ENCODE measurements at places on chromosomes 12 and 14.

- no peak for DNase-seq
Observed at GRCh38 chr12:89212339-89212771, 139.9 kb downstream of the DUSP6 start.

DNA sequence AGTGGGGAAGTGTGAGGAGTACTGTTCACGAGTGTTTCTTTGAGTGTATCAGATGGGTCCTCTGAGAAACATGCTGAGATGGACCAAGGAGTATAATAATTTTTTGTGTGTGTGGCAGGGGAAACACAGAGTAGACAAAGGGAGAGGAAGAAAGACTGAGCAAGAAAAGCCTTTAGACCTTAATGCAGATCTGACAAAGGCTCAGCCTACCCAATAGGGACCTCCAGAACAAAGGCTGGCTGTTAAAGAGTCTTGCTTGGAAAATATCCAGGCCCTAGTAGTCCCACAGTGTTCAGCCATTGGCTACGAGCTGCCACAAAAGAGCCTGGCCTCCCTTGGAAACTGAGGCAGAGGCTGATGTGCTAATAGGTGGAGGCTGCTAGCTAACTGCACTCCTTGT is 13.5 kb downstream of the COQ5 start:
- DNase-seq = no peak

DNA sequence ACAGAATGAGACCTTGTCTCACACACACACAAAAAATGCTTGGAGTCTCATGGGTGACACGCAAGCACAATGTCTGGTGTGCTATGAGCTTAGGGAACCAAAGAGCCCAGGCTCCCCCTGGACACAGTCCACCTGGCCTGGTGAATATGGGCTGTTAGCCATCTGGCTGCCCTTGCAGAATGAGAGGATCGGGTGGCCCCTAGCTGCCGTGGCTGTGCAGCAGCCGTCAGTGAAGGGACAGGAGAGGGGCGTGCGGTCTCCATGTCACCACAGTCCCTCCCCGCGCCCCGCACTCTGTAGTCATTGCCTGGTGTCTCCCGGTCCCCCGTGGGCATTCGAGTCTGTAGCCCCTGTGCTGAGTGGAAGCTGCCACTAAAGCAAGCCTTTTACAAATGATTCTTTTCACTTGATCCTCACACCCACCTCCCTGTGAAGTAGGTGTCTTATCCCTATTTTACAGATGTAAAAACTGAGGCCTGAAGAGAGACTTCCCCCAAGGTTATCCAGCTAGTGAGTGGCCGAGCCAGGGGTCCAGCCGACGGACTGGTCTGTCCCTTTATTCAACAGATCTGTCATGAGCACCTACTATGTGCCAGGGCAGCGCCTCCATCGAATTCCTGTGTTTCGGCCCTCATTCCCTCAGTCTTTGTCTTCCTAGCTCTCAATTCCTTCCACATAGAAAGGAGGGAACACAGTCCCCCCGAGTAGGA is 18.8 kb downstream of the MVK start:
- no peak for DNase-seq

DNA sequence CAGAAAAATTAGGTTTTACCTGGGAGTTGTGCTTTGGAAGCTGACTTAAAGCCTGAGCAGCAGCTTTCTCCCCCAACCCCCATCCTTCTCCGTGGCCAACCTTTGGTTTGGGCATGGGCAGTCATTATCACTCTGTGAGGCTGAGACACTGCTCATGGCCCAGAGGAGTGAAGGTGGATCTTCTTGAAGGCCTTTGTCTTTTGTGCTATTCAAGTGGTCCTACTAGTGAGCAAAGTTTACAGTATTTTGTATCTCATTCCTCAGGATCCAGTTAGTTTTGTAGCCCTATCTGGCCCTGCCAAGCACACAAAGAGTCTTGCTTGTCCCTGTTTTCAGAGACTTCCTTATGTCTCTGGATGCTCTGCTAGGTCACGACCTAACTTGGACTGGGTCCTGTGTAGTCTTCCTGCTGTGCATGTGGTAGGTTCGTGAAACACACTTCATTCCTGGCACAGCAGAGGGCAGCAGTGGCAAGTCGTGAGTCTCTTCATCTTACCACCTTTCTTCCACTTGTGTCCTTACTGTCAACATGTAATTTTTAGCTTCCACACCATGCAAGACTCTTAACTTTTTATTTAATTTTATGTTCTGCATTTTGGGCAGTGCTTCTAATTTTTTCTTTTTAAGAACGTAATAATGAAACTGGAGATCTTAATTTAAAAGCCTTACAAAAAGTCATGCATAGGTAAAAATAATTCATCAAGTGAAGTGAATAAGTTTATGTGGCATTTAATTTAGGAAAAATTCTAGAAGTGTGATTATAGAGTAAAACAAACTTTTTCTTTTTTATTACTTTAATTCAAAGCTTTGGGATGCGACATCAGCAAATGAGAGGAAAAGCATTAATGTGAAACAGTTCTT is 53.7 kb downstream of the APAF1 start:
- peak; percentile 34 for DNase-seq

GRCh38 chr12:1720494-1720893 is 29.6 kb downstream of the ADIPOR2 start:
- no peak for DNase-seq

GRCh38 chr14:97707603-97708002 is 910.4 kb downstream of the VRK1 start:
- DNase-seq = no peak

- peak; percentile 63 for DNase-seq
Observed at GRCh38 chr14:72948481-72949138, 22.3 kb downstream of the DCAF4 start.

DNA sequence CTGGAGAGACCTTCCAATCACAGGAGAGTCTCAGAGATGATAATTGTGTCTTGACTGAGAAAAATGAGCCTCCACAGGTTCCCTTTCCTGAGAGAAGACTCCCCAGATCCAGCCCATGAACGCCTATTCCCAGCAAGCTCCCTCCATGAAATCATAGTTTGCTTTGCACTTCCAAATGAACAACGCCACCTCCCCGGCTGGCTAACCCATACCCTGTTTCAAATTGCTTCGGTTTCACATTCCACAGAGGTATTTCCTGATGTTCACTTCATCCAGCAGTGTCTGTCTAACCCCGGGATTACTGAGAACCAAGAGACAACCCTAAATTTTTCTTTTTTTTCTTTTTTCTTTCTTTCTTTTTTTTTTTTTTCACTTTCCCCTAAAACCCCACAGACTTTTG is 124.1 kb upstream of the RFLNA start:
- DNase-seq = no peak

GRCh38 chr14:65709576-65709975 is 297.0 kb downstream of the FUT8 start:
- DNase-seq = no peak

DNA sequence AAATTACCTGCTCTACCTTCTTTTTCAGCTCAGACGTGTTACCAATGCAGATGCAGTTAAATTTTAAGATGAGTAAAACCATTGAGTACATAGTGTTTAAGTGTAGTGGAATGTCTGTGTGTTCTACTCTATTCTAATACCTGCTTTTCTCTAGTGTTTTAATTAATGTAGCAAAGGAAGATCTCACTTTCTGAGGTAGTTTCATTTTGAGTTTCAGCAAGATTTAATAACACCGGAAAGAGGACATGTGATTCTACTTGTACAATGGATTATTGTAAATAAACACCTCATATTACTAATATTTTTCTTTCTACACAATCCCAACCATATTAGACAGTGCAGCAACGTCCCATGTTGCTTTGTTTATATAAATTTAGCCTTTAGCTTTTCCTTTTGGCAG is 315.4 kb downstream of the RAD51B start:
- DNase-seq = no peak

DNA sequence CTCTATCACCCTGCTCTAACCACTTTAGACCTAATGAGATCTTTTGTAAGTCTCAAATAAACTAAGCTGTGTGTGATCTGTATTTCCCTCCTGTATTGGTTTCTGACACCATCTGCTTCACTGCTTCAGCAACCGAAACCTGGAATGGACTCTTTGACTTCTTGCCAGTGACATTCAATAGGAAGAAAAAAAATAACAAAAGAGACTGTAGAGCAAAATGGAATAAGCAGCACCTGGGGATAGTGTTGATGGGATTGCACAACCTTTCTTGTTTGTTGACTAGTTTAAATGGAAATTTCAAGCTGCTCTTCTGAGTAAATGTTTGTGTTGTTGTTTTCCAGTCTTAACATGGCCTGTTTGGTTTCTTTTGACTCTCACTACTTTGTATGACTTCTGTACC is 888.6 kb upstream of the SEL1L start:
- no peak for DNase-seq

- peak; percentile 74 for DNase-seq
Observed at GRCh38 chr14:70780396-70781075, 28.8 kb downstream of the MAP3K9 start.

- DNase-seq = no peak
Observed at GRCh38 chr12:46209170-46209569, 59.7 kb downstream of the SLC38A1 start.

GRCh38 chr14:57660208-57660607 is 166.6 kb upstream of the CCDC198 start:
- DNase-seq = no peak

DNA sequence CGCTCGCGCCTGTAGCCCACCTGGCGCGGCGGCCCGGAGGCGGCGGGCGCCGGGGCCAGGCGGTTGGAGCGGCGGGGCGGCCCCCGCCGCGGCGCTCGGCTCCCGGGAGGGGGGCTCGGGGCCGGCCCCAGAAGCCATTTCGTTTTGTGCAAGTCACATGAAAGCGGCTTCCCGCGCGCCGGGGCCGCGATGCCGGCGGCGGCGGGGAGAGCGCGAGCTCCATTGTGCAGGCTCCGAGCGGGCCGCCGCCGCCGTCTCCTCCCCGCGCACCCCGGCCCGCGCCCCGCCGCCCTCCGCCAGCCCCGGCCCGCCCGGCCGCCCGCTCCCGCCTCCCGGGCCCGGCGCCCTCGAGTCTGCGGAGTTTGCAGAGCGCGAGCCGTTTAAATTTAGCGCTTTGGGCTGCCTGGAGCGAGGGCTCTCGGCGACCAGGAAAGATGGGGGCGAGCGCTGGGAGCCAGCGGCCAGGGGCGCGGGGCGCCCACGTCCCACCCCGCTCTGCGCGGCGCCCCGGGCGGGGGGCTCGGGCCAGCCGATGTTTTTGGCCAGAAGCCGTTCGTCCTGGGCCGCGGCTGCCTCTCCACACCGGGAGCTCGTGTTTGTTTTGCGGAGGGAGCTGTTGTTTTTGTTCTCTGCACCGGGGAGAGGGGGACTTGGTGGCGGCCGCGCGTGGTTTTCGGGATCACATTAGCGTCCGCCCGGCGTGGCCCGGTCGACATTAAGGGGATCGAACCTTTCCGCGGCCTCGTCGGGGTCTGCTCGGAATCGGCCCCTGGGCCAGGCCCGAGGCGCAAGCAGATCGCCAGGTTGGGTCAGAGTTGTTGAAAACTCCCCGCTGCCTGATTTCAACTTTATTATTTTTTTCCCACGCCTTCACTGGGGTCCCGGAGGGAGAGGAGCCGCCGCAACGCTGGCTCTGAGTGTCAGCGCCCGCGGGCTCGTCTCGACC is 982 bp downstream of the BCL7A start:
- peak; percentile 34 for DNase-seq

DNA sequence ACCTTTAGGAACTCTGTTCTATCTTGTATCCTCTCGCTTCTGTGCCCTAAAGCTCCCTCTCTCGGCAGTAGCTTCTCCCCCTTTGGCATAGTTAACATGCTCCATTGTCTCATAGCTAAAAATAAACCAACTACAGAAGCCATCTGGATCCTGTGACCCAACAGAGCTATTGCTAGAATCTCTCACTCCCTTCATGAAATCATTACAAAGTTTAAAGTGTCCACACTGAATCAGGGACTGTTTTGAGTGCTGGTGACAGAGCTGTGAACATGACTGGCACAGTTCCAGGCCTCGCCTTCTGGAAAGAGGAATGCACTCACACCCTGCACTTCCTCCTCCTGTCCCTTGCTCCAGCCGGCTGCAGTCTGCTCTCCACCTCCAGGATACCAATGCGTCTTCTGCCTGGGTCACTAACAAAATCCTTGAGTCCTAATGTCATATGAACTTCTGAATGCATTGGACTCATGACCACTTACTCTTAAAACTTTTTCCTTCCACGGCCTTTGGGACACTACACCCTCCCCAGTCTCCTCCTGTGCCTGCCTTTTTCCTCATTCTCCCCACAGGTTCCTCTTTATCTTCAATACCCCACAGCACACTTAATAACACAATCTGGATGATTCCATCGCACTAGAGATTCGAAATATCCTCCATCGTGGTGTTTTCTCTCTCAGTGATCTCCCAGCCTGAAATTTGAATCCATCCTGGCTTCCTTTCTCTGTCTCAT is 13.2 kb downstream of the PLBD1 start:
- no peak for DNase-seq

- no peak for DNase-seq
Observed at GRCh38 chr12:6787309-6787708, 2.0 kb upstream of the CD4 start.

- no peak for DNase-seq
Observed at GRCh38 chr12:96212456-96213375, 18.5 kb downstream of the ELK3 start.

DNA sequence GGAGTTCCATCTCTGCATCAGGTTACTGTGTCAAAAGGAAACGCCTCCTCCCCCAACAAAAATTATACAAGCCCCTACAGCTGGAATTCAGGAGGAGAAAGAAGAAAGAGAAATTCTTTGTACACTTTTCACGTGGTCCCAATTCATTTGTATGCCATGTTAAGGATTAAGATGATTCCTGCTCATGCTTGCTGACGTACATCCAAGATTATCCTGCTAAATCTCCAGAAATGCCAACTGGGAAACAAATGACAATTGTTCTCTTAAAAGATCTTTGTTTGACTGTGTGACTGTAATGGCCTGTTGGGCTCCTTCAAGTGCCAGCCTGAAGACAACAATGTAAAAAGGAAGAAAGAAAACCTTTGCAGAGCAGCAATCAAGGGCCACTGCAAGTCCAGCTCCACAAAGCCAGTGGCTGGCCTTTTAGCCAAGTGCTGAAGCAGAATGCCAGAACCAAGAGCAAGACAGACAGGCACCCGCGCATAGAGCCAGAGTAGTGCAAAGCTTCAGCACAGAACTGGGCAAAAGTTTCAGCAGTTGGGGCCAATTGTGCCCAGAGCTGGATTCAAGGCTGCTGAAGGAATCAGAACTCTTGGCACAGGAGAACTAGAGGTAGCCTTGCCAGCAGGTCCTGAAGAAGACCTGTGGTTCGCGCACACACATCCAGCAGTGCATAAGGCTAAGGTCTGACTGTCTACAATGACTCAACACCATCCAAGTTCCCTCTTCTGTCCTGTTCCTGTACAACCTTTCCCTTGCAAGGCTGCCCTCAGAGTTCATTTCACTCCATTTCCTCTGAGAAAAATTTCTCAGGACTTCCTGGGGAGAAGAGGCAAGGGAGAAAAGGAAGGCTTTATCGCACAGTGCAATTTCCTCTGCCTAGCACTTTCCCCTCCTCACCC is 209.7 kb upstream of the BMP4 start:
- DNase-seq = no peak

DNA sequence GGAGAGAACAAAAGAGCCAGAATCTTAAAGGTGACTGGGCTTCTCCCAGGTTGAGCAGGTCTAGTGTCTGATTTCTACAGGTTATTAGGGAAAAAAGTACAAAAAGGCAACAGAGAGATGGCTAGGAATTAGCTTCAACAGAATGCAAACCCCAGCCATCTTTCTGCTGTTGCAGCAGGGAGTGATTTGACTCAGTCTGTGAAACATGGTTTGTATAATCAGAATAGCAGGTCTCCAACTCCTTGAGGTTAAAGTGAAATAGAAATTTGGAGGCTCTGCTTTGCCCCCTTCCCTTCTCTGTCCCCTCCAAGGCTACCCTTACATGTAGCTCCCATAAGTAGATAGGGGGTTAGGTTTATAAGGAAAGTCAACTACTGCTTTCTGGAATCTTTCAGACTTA is 105.8 kb downstream of the AKAP6 start:
- no peak for DNase-seq
